ENCODE measurements at places on chromosomes 7 and 10.
A peak's percentile ranks its signal among the peaks of the same experiment; 100 is the strongest.

DNA sequence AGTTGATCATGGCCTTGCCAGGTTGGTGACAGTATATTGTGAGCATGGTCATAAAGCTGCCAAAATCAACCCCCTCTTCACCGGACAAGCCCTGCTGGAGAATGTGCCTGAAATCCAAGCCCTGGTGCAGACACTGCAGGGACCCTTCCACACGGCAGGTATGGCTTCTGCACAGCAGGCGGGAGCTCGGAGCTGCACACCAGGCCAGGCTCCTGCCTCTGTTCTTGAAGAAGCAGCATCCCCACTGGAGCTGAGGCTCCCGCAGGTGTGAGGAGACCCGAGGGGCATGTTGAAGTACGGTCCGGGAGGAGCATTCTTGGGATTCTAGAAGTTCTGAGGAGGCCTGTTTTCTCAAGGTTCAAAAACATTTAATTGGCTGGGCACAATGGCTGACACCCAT, 12.7 kb downstream of the DHTKD1 start:
- no peak for DNase-seq

GRCh38 chr10:25632802-25633201, 301.2 kb upstream of the MYO3A start:
- no peak for DNase-seq

- peak; percentile 0 for DNase-seq
Observed at GRCh38 chr10:114304571-114305421, 65.7 kb downstream of the VWA2 start.

GRCh38 chr10:31929261-31930022, 811 bp upstream of the ARHGAP12 start:
- DNase-seq: peak; percentile 33

GRCh38 chr7:148761499-148762278, 63.0 kb downstream of the CUL1 start:
- DNase-seq: no peak

DNA sequence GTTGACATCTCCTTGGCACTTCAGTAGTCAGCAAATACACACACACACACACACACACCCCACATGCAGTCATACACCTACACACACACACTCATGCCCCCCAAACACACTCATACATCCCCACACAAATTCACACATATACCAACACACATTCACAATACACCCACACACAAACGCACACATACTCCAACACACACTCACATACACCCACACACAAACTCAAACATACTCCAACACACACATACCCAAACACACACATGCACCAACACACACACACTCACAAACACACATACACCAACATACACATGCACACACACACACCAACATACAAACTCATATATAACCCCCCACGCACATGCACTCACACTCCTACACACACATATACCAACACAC, 31.4 kb upstream of the CHST15 start:
- DNase-seq: no peak

DNA sequence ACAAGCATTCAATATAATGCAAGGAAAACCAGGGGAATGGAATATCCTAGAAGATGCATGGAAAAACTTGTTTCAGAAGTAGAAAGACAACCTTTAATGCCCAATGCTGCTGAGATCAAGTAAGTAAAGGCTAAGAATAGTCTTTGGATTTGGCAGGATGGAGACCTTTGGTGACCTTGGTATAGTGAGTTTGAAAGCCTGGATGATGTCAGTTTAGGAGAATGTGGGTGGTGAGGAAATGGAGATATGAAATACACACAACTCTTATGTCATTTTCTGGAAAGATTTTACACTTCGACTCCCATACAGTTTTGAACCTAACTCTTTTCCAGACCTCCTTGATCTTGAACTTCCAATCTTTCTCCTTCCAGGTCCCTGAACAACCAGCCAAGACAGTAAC, 185.7 kb downstream of the TFEC start:
- DNase-seq: no peak

GRCh38 chr7:77368974-77369373, 47.2 kb downstream of the GSAP start:
- DNase-seq: no peak

DNA sequence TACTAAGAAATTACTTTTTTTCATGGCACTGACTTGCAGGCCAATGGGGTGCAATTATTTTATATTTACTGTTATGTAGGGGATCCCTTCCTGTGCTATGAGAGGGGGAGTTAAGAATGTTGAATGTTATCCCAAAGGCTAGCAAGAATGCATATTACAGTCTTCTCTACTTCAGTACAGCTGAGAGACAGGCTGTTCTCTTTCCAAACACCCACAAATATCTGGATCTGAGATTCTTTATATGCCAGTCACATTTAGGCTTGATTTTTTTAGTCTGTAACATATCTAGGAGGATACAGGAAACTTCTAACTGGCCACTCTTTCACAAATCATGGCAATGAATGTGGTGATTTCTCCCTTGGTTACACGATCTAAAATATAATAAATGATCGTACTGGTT, 266.4 kb upstream of the FZD8 start:
- DNase-seq: no peak

GRCh38 chr7:71140264-71140663, 8.3 kb downstream of the GALNT17 start:
- no peak for DNase-seq

DNA sequence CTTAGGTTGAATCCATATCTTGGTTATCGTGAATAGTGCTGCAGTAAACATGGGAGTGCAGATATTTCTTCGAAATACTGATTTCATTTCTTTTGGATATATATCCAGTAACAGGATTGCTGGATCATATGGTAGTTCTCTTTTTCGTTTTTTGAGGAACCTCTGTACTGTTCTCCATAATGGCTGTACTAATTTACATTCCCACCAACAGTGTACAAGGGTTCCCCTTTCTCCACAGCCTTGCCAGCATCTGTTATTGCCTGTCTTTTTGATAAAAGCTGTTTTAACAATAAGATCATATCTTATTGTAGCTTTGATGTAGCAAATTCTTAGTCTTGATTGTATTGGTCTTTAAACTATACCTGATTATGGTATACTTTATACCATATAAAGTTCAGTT, 45.3 kb downstream of the ZNRF2 start:
- no peak for DNase-seq

GRCh38 chr7:7251742-7252141, 69.4 kb downstream of the C1GALT1 start:
- DNase-seq: no peak

- DNase-seq: no peak
Observed at GRCh38 chr7:134459981-134460380, 1.1 kb upstream of the AKR1B1 start.

DNA sequence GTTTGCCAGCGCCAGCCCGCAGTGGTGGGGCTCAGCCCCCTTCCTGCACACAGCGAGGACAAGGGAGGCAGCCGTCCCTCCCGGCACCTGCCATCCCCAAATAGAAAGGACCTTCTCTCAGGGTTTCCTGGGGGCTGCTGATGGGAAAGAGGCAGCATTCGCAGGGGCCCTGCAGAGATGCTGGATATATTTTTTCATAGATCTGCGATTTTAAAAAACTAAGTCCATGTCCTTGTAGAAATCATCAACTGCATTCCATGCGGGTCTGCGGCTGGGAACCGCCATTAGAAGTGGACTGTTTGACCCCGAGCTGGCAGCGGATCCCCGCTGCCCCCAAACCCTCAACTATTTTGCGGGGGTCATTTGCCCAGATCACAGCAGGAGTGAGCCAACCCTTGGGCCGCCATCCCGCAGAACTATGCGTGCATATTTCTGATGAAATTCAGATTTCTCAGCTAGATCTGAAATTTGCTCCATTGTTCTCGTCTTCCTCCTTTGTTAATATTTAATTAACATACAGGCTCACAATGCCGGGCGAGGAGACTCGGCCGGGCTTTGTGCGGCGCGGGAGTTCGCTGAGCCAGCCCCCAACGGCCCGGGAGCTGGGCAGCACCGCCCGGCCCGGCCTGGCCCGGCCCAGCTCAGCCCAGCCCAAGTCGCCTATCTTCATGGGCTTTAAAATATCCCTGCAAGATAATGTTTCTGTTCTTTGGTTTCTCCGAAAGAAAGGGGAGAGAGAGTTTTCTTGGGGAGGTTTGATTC, 2.0 kb downstream of the EN2 start:
- no peak for DNase-seq

- no peak for DNase-seq
Observed at GRCh38 chr10:70597856-70598815, 4.4 kb downstream of the PRF1 start.

- peak; percentile 21 for DNase-seq
Observed at GRCh38 chr7:112584290-112584689, 103.5 kb downstream of the LSMEM1 start.

- no peak for DNase-seq
Observed at GRCh38 chr10:4068629-4069028, 283.6 kb upstream of the KLF6 start.

DNA sequence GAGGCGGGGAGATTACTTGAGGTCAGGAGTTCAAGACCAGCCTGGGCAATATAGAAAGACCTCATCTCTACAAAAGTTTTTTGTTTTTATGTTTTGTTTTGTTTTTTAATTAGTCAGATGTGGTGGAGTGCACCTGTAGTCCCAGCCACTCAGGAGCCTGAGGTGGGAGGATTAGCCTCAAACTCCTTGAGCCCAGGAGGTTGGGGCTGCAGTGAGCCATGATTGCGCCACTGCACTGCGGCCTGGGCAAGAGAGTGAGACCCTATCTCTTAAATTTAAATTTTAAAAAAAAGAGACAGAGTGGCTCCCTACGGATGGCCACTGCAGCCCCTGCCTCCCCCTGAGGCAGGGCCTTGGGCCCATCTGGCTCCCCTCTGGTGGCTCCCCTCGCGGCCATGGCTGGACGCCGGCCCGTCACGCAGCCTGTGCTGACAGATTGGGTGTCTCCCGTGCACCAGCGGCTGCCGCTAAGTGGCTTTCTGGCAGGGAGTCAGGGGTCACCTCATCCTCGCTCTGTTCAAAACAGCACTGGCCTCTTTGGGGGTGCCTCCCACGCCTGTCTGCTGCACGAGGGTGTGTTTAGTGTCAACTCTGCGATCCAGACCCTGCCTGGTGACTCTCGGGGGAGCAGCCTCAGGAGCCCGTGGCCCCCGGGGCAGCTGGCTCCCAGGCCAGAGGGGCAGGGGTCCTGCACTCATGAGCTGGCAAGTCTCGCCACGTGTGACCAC, 44.4 kb upstream of the ELN start:
- no peak for DNase-seq

- DNase-seq: no peak
Observed at GRCh38 chr10:48697821-48698764, 13.4 kb downstream of the WDFY4 start.

- no peak for DNase-seq
Observed at GRCh38 chr7:78985509-78985908, 468.0 kb downstream of the MAGI2 start.

GRCh38 chr7:90706072-90706716, 110.1 kb downstream of the CDK14 start:
- no peak for DNase-seq

- no peak for DNase-seq
Observed at GRCh38 chr10:80700252-80700651, 162.6 kb downstream of the SH2D4B start.

DNA sequence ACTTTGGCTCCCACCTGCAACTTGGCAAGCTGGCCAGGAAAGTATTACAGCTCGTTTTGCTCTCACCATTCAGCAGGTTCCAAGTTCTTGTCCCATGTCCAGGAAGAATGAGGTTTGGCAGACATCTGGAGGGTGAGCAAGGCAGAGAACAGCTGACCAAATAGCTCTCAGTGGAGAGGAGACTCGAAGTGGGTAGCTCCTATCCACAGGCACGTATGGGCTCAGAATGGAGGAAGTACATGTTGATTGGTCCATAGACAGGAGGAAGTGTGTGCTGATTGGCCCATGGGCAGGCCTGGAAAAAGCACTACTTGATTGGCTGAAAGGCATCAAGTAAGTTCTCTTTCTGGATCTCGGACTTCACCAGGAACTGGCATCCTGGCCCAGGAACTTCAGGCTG, 3.0 kb upstream of the NCAPG2 start:
- DNase-seq: no peak

DNA sequence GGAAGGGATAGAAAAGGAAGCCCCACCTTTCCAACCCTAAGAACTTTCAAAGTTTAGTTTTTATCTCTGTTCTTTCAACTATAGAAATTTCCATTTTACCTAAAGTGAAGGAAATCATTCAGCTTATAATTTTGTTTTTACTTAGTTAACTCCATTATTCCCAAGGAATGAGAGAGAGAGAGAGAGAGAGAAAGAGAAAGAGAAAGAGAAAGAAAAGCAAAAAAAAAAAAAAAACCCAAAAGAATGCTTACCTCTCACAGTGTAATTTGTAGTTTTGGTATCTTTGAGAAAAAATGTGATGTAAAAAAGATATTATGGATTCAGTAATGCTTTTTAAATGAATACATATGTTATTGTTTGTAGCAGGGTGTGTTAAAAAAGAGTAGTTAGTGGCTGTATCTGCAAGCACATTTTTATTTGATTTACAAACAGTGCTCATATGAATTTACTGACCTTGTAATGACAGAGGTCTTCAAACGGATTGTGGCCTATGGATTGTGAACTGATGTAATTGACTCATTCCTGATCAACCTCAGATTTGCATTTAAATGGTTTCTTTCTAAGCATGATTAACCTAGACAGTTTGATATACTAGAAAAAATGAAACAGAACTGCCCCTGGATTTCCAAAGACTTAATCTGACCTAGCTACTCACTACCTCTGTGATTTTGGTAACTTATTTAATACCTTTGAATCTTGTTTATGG, 64.9 kb downstream of the LCOR start:
- no peak for DNase-seq

GRCh38 chr7:25391295-25391861, 163.1 kb upstream of the NPVF start:
- peak; percentile 36 for DNase-seq

- no peak for DNase-seq
Observed at GRCh38 chr7:45597286-45597984, 23.3 kb downstream of the ADCY1 start.

- DNase-seq: no peak
Observed at GRCh38 chr10:558364-558763, 131.1 kb downstream of the DIP2C start.

DNA sequence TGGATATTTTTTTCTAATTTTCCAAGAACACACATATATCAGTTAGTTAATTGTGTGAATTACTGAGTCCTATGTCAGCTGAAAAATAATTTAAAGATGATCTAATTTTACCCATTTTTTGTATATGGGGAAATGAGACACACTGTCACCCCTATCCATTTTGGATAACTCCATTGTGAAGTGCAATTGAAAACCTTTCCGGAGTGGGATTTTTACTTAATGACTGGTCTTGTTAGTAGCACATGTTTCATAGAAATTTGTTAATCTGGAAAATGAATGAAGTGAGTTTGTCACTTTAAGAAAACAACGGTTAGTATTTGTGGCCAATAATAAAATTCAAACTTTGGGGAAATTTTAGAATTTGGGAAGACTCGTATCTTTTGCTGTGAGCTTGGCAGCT, 2.0 kb downstream of the GARS1 start:
- DNase-seq: no peak

GRCh38 chr7:138645284-138645683, 55.9 kb downstream of the SVOPL start:
- no peak for DNase-seq

- no peak for DNase-seq
Observed at GRCh38 chr10:119401671-119402395, 140.7 kb downstream of the RGS10 start.

- no peak for DNase-seq
Observed at GRCh38 chr10:106618646-106619045, 545.9 kb downstream of the SORCS1 start.

All from NCI-H1694 treated with DMSO at 0.1 percent for 48 hours (cell line).